Tibial nerve (tissue), 4 donors: ENCODE measurements at places on chromosomes 7 and 10. TPM values are rescaled to one million over a fixed set of nuclear protein-coding genes. Genes with fewer than 3 reads are reported as not detected.

OR13A1 gene
- total RNA-seq, result not detected

SP8 gene
- not detected for total RNA-seq

ACADSB gene
- total RNA-seq, result 22.9 TPM

CYP2C18 gene
- total RNA-seq, result not detected

- no peak for DNase-seq
Measured at GRCh38 chr10:55374917-55375316, 573.9 kb upstream of the PCDH15 start.

GRCh38 chr10:121113385-121113696 lies 262.2 kb downstream of the WDR11 start:
- no peak for DNase-seq

- no peak for DNase-seq
Measured at GRCh38 chr10:30151581-30152389, 92.4 kb upstream of the JCAD start.

- DNase-seq, result no peak
Measured at GRCh38 chr10:95267251-95267650, 23.6 kb downstream of the PDLIM1 start.

DNA sequence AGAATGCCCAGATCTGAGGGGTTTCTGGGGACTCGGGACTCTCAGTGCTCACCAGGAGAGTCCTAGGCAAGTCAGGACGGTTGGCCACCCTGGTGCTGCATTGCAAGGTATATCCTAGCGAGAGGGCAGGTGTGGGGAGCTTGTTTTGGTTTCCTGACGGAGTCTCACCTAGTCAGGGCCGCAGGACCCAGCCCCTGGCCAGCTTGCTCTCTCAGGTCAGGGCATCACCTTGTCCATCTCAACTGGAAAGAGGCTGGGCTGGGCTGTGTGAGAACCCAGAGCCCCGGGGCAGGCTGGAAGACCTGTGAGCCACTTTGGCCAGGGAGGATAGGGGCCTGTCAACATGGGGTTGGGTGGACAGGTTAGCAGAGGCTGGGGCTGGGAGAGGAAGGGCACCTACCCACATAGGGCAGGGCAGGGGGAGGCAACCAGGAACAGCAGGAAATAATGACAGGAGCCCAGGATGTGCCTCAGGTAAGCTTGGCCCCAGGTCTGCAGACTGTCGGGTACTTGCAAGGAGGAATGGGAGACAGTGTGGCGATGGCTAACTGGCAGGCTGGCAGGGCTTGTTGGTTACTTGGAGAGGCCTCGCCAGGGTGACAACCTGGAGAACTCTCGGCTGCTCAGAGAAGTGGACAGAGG lies 31.5 kb downstream of the DNAJB12 start:
- no peak for DNase-seq

DNA sequence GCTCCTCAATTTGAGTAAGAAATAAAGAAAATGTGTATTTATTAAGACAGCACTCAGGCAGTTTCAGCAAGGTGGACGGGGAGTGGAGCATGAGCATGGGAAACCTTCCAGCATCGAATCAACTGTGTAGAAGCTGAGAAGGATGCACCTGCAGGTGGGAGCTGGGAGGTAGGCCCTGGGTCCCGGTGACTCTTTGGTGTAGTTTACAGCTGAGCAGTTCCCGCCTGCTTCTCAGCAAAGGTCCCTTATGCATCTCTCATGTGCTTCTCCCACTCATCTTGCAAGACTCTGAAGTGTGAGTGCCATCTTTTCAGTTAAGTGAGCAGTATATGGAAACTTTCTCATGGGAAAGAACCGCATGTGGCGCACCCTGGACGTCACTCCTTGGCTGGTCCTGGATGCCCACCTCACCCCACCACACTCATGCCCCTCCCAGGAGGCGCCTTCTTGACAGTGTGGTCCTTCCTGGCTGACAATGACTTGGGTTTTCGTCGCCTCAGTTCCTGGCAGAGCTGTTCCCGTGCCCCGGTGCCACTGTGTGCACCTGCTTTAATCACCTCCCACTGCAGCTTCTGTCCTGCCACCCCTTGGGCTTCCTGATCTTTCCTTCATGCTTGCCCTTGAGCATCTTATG lies 19.8 kb upstream of the PURB start:
- no peak for DNase-seq

DNA sequence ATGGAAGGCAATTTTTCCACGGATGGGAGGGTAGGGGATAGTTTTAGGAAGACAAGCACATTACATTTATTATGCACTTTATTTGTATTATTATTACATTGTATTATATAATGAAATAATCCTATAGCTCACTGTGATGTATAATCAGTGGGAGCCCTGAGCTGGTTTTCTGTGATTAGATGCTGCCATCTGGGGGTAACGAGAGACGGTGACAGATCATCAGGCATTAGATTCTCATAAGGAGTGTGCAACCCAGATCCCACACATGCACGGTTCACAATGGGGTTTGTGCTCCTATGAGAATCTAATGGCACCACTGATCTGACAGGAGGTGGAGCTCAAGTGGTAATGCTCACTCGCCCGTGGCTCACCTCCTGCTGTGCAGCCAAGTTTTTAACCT lies 103.9 kb upstream of the STK17A start:
- no peak for DNase-seq

GRCh38 chr7:14446829-14447228 lies 455.7 kb downstream of the DGKB start:
- no peak for DNase-seq

DNA sequence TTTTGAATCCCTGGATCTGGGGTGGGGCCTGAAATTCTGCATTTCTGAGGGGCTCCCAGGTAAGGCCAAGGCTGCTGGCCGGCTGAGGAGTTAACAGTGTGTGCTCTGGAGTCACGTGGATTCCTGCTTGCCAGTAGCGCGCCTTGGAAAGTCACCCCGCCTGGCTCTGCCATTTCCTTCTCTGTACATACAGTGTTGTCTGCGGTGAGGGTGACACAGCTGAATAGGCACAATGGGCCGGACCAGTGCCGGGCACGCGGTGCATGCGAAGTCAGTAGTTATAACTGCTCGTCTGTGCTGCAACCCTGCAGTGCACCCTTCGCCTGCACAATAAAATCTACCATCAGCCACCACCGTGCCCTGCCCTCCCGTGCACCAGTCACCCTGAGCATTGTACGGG lies 68.0 kb upstream of the EEPD1 start:
- DNase-seq, result no peak

DNA sequence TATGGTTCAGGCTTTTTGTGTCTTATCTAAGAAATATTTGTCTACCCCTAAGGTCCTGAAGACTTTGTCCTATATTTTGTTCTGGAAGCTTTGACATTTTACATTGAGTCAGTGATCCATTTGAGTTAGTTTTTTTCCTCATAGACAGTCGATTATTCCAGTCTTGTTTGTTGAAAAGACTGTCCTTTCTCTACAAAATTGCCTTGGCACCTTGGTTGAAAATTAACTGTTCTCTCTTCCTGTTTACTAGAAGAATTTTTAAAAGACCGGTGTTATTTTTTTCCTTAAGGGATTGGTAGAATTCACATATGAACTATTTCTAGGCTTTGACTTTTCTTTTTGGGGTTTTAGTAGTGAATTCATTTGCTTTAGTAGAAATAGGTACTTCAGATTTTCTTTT lies 12.0 kb downstream of the PLEKHA1 start:
- no peak for DNase-seq

GRCh38 chr7:109821156-109821555 lies 1251.5 kb downstream of the DNAJB9 start:
- DNase-seq, result no peak
